CMK (cell line): ENCODE measurements at places on chromosomes 2 and 18.

DNA sequence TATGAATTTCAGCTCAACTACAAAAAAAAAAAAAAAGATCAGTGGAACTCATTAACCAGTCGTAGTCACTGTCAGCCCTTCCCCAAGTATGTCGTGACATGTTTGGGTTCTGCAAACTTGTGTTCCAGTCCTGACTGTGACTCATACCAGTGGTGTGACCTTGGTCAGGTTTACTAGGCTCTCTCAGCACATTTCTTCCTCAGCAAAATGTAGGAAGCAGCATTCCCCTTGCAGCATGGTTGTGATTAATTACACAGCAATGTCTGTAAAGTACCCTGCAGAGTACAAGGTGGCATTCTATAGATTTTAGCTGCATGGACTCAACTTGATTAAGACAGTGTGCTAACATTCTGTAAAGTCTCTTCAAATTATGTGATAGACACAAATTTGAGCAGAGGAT lies 156.9 kb downstream of the LAMA1 start:
- DNase-seq = no peak

DNA sequence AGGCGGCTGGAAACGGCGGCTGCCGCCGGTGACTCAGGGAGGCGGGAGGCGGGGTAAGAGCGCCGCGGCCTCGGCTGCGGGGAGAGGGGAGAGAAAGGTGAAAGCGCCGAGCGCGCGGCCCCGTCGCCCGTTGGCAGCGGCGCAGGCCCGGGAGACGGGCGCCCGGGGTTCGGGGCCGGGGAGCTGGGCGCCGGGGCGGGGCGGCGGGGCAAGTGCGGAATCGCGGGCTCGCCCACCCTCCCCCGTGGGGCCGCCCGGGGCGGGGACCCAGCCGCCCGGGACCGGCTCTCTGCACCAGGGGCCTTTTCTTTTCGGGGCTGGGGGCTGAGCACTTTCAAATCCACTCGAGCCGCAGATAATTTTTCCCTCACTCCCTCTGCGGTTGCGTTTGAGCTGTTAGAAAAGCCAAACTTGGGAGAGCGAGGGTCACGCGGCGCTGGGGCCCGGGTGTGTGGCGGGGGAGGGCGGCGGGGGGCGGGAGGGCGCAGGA lies 266 bp downstream of the KDM3A start:
- DNase-seq = no peak

DNA sequence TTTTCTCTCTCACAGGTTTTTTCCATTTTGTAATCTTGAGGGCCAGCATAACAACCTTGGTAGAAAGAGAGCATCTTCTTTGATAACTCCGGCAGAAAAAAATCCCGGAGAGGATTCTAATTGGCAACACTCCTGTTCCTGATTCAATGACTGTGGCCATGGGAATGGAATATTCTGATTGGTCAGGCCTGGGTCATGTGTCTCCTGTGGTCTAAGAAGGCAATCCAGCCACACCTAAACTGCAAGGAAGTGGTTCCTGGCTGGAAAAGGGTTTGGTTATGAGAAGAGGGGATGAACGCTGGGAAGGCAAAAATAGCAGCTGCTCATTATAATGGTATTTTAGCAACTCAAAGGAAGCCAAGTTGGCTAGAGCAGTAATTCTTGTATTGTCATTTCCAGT lies 24.8 kb upstream of the ZNF638 start:
- DNase-seq = no peak

GRCh38 chr2:240284503-240285259 lies 144.2 kb upstream of the OTOS start:
- no peak for DNase-seq

- DNase-seq = no peak
Measured at GRCh38 chr2:148674063-148675020, 29.8 kb downstream of the EPC2 start.

GRCh38 chr2:37733251-37733650 lies 61.8 kb upstream of the CDC42EP3 start:
- no peak for DNase-seq

DNA sequence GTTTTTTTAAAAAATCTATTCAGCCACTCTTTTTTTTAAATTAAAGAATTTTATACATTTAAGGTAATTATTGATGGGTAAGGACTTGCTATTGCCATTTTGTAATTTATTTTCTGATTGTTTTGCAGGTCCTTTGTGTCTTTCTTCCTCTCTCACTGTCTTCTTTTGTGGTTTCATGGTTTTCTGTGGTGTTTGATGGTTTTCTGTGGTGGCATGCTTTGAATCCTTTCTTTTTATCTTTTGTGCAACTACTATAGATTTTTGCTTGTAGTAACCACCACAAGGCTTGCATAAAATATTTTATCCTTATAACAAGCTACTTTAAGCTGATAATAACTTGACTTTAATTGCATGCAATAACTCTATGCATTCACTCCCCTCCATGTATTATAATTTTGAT lies 31.5 kb upstream of the SLC4A10 start:
- no peak for DNase-seq

DNA sequence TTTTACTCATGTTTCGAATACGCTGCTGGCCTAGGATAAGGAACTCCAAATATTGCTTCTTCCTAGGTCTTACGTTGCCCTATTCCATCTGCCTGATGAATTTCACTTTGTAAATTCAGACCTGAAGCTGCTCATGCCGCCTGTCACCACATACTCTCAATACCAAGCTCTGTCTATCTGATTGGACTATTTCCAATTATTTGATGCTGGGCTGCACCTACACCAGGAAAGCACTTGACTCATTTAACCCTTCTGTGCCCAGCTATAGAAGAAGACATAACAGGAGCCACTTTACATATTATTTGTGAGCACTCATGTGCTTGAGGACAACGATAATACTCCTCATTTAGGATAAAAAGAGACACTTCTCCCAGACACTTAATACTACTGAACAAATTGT lies 1293.9 kb upstream of the LRRTM1 start:
- no peak for DNase-seq
